ENCODE measurements at places on chromosomes 5 and 9.

- DNase-seq, result no peak
Measured at GRCh38 chr5:117431091-117431490, 856.5 kb upstream of the SEMA6A start.

DNA sequence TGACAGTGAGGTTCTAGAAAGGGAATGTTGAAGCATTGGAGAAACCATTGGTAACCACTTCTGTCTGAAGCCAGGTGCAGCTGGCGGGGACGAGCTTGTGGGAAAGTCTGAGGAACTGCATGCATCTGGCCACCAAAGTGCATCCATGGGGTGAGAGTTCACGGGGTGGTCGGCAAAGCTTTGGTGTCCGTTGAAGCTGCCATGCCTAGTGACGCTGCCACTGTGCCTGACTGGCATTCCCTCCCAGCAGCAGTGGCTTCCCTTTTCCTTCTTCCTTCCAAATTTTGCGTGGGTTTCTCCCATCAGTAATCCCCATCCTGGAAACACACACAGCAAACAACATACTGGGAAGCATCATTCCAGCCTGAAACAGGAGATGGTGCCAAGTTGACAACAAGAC is 145.7 kb upstream of the ALDH1B1 start:
- DNase-seq, result no peak

DNA sequence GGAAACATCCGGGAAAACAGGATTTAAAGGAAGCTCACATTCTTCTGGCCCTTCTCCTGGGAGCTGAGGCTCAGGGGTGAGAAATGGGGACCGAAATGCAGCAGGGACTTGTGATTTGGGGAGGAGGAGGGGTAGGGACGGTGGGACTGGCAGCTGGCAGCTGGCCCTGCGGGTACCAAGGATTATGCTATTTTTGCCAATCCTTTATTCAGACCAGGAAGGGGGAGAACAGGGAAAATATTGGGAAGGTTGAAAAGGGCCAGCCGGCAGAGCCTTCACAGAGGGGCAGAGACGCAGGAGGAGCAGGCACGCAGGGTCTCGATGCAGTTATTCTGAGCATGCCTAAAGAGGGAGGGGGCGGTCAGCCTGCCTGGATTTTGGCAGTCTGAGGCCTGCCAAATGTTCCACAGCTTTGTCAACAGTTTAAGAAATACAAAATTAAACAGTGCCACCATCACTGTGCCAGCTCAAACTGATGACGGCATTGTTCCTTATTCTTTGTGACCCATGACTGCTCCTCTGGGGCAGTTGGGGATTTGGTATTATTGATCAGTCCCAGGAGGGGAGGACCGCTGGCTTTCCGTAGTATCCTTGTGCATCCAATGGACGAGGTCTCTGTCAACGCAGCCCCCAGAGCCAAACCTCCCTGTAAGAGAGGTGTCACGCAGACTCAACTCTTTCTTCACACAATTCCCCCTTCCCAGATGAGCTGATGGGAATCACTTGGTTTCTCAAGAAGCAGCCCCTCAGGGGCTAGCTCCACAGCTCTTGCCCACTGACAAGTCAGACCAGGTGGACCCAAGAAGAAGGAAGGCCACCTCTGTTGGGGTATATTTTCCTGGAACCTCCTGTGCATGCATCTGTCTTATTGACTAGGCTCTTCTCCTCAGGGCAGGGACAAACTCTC is 553.3 kb downstream of the BNC2 start:
- no peak for DNase-seq

DNA sequence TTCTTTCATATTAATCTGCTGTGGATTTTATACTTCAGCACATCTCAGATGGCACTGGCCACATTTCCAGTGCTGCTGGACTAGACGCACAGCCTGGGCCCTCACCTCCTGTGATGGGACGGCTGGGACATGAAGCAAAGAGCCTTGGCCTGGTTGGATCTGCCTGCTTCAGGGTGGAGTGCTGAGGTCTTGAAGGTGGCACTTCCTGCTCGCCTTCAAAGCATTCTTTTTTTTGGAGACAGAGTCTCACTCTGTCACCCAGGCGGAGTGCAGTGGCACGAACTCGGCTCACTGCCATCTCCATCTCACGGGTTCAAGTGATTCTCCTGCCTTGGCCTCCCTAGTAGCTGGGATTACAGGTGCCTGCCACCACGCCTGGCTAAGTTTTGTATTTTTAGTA is 73.1 kb downstream of the RAPGEF1 start:
- DNase-seq, result no peak

DNA sequence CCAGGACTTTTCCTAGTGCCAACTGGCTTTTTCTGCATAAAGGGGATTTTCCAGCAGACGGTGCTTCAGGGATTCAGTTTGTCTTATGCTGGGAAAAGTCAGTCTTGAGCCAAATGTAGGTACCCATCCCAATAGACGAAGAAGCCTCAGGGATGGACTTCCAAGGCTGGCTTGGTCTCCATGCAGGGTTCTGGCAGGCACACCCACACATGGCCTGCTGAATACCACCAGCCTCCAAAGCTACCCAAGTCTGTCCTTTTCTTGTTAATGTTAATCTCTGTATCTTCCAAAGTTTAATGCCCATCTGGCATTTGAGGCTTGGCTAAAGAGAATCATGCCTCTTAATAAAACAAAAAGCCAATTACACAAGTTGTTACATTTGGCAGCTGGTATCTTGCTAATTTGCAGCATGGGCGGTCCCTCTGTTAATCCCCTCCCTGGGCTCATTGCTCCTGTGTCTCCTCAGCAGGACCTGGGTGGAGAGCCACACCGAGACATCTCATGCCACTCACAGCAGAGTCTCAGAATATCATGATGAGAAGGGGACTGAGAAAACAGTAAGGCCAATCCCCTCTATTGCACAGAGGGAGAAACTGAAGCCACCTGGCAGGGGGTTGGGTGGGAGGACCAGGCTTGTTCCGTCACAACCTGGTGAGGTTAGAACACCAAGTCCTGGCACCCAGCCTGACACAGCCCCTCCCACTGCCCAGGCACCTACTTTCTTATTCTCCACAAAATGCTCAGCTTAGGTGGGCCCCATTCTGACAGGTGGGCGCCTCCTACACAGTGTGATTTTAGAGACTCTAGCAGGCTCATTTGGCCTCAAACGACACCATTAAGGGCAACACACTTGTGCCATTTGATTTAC is 243.2 kb downstream of the FSTL4 start:
- no peak for DNase-seq

DNA sequence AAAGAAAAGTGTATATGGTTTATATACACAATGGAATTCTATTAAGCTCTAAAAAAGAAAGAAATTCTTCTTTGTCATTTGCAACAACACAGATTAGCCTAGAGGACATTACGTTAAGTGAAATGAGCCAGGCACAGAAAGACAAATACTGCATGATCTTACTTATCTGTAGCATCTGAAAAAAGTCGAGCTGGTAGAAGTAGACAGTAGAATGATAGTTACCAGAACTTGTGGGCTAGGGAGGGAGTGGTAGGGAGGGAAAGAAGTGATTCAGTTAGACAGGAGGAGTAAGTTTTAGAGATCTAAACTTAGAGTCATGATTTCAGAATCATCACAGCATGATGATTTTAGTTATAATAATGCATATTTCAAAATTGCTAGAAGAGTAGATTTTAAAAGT is 184.6 kb downstream of the TLE4 start:
- no peak for DNase-seq
